ENCODE measurements at places on chromosomes 16 and 17. TPM values are rescaled to one million over a fixed set of nuclear protein-coding genes. Genes with fewer than 3 reads are reported as not detected.

The NDRG4 gene
- total RNA-seq, result 2.8 TPM

The FSCN2 gene
- 0.39 TPM for total RNA-seq

- no peak for DNase-seq
Observed at GRCh38 chr16:63577891-63578290, 1541.7 kb upstream of the CDH8 start.

DNA sequence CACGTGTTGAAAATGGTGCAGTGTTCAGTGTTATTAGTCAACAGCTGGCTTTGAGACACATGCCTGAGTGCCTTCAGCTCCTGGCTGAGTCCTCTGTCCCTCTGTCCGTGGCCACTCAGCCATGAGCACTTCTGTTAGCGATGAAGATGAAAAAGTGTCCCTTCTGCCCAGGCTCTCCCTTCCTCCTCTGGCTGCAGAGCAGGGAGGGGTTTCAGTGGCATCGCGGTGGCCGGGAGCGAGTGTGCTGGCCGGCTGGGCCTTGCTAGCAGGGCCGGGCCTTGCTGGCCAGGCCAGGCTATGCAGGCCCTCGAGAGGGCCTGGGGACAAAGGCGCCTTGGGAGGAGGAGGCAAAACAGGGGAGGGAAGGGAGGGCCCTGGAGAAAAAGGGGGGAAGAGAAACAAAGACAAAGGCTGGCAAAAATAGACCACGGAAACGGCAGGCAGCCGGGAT is 47.7 kb downstream of the CMIP start:
- DNase-seq, result no peak

- DNase-seq, result no peak
Observed at GRCh38 chr17:68353111-68353521, 61.8 kb downstream of the ARSG start.

DNA sequence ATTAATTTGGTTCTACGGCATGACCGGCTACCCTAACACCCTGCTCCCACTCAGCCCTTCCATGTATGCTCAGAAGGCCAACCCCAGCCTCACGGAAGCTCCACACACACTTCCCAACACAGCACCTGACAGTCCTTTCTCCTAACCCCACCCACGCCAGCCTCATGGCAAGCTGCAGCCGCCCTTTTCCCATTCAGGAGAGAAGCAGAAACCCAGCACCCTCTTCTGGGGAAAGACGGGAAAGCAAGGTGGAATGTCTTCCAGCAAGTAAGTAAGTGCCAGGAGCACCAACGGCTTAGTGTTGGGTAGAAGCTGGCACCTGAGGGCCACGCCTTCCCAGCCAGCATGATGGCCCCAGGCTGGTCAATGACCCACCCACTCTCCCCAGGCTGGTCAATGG is 32.1 kb downstream of the ABR start:
- DNase-seq, result no peak

DNA sequence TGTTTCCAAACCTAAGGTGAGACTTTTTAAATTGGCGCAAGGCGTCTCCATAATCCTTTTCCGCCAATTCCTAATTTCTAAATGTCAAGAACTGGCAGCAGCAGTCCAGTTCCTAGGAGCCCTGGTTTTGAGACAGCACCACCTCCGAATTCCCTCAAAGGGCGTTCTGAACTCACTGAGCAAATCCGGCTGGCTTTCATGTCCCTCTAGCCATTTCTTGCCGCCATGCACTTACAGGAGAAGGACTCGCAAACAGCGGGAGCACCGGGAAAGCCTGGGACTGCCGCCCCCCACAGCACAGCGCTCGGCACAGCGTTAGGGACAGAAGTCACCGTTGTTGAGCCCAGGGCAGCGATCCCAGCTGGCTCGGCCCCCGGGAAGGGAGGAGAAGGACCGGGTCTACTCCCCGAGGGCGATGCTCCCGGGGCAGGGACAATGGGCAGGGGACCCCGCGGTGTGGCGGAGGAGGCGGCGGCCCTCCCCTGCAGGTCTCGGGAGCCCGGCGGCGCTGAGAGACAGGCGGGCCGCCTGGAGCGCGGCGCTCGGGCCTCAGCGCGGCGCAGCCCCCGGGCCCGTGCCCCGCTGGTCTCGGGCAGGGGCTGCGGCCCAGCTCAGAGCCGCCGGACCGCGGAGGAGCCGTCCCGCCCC is 545 bp downstream of the ARHGAP17 start:
- DNase-seq, result peak; percentile 90
